Fibroblast of lung (primary cell): ENCODE measurements at places on chromosomes 1 and 21. TPM values are rescaled to one million over a fixed set of nuclear protein-coding genes. Genes with fewer than 3 reads are reported as not detected.
A peak's percentile ranks its signal among the peaks of the same experiment; 100 is the strongest.

DNA sequence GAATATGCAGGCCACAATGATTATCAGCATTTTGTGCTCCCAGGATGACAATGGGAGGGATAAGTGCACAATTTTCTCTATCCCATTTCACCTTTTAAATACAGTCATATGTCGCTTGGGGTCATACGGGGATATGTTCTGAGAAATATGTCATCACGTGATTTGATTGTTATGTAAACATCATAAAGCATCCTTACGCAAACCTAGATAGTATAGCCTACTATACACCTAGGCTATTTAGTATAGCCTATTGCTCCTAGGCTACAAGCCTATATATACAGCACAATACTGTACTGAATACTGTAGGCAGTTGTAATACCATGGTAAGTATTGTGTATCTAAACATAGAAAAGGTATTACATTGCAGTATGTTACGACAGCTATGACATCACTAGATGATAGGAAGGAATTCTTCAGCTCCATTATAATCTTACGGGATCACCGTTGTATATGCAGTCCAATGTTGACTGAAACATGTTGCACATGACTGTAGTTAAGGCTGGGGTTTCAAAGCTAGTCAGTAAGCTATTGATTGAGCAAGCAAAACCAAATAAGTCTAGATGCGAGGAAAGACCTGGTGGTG is 18.9 kb downstream of the RUSC1 start:
- peak; percentile 33 for DNase-seq

RGS8 gene
- total RNA-seq = not detected in 2 replicates

- no peak for DNase-seq
Measured at GRCh38 chr1:1916851-1917251, 1.8 kb downstream of the CALML6 start.

DNA sequence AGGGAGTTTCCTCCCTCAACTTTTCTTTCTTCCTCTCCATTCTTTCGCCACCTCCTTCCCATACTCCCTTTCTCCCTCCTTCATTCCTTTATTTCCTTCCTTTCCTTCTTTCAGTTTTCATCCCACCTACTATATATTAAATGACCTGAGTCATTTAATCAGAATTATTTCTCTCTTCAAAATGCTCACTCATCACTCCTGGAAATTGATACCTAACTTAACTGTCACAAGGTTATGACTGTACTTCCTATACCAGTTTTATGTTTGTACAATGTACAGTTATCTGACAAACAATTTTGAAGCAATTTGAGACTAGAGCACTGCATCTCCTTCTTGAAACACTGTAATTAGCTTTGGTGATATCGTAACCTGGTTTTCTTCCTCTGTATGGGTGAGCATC is 41.4 kb downstream of the NEXN start:
- DNase-seq = no peak

GRCh38 chr1:178651742-178652141 is 73.3 kb upstream of the RALGPS2 start:
- DNase-seq = peak; percentile 79

GRCh38 chr1:206082831-206083695 is 30.1 kb downstream of the RHEX start:
- no peak for DNase-seq
